NCI-H2081 (cell line): ENCODE measurements at places on chromosomes 4 and X.
A peak's percentile ranks its signal among the peaks of the same experiment; 100 is the strongest.

- no peak for DNase-seq
Observed at GRCh38 chr4:79897174-79897573, 175.9 kb downstream of the ANTXR2 start.

DNA sequence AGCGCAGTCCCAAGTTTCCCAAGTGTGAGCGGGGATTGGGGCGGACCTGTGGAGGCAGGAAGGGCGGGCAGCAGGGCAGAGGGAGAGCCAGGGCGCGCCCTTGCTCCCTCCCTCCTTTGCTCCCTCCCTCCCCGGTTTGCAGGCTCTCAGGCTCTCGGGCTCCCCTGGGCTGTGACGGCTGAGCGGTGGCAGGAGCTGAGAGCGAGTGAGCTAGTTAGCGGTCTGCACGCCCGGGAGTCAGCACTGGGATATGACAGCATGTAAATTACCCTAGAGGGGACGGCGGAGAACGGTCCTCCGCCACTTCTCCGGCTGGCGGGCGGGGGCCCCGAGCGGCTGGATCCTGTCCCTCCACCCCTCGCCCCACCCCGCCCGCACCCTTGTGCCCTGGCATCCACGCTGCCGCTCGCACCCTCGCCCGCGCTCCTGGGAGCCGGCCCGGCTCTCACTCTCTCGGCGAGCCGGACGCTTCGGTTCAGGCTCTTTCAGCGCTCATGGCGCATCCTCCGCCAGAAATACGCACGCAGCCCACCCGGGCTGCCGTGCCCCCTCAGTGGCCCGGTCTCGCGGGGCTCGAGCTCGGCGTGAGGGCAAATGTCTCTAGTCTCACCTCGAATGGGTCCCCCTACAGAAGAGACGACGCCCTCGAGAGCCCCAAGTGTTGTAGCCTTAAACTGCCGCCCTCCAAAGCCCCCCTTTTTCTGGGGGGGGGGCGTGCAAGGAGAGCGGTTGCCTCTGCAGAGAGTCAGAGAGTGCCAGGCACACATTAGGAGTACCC lies at the start of gene TSC22D3:
Gene TSC22D3 (minus strand): TSS at position 54 of the 778 bp plus-strand sequence. CDS start 368 bp downstream, outside the sequence.
- DNase-seq = peak; percentile 44

- no peak for DNase-seq
Observed at GRCh38 chr4:137389911-137390520, 142.3 kb downstream of the PCDH18 start.

DNA sequence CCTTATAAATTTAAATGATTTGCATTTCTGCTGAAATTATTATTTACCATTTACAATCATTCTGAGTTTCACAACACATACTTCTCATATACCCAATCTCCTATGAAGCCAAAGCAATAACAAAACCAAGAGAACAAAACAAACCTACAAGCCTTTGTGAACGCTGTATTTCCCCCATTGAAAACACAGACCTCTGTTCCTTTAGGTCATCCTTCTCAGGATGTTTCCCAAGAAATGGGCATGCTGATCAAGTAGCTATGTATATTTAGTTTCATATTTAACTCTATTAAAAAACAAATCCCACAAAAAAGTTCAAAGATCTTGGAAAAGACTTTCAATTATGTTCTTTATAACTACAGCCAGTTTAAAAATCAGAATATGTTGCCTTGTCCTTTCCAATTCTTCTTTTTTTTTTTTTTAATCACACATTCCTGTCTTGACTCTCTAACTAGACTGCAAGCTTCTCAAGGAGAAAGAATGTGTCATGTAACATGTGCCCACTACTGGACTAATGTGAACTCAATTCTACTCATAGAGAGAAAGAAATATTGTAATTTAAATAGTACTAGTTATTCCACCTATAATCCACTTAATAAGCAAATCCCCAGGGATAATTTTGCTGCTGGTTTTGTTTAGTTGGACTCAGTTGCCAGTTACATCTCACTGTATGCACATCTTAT lies 84.3 kb upstream of the PRSS48 start:
- no peak for DNase-seq

- no peak for DNase-seq
Observed at GRCh38 chr4:51906167-51906958, 63.4 kb downstream of the DCUN1D4 start.

DNA sequence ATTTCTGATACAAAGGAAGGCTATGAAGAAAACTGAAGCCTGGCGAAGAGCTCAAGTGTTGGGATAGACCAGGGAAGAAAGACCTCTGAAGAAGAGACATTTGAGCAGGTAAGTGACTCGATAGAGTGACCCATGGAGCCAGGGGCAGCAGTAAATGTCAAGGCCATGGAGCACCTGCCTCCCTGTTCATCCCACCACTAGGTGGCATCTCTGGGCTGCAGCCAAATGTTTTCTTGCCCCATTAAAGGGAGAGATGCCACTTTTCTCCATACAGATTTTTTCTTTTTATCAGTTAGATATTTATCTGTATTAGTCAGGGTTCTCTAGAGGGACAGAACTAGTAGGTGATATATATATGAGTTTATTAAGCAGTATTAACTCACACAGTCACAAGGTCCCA lies 4.9 kb upstream of the ZNF81 start:
- peak; percentile 37 for DNase-seq

DNA sequence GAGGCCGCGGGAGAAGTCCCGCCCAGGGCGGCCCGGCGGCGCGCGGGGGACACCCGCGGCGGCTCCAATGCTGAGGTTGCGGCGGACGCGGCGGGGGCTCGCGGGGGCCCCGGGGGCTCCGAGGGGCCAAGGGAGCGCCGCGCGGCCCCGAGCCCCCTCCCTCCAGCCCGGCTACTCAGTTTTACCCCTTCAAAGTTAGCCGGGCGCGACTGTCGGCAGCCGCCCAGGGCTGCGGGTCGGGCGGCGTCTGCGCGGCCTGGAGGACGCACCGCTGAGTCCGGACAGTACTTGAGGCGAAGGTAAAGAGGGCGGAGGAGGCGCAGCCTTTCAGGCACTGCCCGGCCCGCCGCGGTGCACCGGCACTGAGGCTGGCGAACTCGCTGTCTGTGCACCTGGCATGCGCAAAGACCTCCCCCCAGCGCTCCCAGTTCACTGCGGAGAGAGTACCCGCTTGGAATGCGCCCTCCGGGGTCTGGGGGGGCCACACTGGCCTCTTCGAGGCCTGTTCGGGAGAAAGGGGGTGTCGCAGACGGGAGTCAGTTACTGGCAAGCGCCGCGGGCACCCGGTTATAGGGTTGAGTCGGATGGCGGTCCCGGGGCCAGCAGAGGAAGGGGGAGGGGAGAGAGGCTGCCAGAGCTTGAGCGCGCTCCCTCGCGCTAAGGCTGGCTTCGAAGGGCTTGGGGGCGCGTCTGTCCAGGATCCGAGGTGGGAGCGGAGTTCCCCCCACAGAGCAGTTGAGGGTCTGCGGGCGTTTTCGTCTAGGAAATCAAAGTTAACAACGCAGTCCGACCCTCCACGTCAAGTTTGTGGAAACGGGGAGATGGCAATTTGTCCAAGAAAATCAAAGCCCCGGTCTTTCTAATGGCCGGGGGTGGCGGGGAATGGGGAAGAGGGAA lies 1.1 kb downstream of the PCDH19 start:
- no peak for DNase-seq

GRCh38 chrX:13825178-13825762 lies 8.4 kb upstream of the GPM6B start:
- no peak for DNase-seq

GRCh38 chr4:141771889-141772830 lies 135.8 kb downstream of the IL15 start:
- DNase-seq = no peak

DNA sequence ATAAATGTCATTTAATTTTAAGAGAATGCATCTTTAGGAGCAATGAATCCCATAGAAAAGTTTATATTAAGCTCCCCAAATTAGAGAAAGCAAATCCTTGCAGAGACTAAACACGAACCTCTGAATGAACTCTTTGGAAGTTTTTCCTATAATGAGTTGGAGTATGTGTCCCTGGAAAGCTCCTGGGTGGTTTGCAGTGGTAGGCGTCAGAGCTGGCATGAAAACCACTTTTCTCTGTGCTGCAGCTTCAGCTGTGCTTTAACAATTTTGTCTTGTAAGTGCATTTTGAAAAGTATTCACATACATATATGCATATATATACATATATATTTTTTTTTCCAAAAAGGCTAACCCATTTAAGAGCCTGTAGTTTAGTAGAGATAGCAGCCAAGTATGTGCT lies 148.7 kb upstream of the TBC1D9 start:
- DNase-seq = no peak

DNA sequence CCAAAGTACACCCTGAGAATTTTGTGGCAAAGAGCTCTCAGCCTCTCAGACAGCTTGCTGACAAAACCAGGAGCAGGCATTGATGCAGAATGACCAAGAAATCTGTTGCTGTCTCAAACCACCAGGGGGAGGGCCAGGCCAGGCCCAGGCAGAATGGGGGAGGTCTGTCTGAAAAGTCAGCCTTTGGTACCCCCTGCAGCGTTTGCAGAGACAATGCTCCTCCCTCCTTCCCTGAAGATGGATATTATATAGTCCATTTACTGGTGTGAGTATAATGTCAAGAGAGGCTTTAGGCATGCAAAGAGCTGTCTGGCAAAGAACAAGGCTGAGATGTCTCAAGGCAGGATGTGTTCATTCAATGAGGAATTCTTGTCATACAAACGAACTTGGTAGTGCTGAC lies 52.9 kb upstream of the TRPC5OS start:
- DNase-seq = peak; percentile 33

- no peak for DNase-seq
Observed at GRCh38 chr4:74098427-74098994, 484 bp downstream of the CXCL2 start.
